ENCODE measurements at places on chromosomes 2 and 18.
A peak's percentile ranks its signal among the peaks of the same experiment; 100 is the strongest.

- no peak for DNase-seq
Observed at GRCh38 chr18:72986103-72986502, 118.3 kb upstream of the NETO1 start.

DNA sequence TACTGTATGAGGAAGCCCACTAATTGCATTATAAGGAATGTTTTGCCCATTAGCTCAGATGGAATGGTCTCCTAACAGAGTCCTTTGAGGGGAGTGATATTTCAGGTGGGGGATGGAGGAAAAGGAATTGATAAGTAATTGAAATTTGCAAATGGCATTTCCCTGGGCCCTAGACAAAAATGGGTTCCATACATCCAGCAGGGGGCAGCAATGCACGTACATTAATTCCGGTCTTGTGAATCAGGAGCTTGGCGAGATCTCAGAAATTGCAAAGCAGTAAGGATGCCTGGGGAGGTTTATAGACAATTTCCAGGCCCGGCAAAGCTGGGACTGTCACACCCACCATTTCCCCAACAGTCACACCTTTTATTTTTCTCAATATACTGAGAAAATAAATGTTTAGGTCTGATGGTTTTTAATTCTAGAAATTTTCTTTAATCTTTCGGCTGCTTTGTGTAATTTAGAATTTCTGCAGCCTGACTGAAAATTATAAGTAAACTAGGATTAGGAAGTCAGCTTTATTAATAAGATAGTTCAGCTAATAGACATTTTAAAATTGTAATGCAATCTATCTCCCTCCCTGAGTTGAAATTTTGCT lies 122.8 kb downstream of the LYPD1 start:
- DNase-seq: peak; percentile 1

DNA sequence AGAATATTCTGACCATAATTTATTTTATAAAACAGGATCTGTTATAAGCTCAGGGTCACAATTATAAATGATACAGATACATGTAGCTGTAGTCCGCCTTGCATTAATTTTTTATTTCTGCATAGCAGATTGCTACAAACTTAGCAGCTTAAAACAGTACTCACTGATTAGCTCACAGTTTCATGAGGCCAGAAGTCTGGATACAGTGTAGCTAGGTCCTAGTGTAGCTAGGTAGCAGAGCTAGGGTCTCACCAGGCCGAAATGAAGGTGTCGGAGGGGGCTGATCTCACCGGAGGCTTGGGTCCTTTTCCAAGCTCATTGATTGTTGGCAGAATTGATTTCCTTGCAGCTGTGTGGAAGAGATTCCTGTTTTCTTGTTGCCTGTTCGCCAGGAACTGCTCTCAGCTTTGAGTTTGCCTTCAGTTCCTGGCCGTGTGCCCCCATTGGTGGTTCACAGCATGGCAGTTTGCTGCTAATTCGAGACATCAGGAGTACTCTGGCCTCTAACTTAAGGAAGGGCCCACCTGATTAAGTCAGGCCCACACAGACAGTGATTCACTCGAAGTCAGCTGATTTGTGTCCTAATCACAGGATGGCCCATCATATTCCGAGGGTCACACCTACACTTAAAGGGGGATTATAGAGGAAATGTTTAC lies 18.4 kb downstream of the NAPG start:
- no peak for DNase-seq

DNA sequence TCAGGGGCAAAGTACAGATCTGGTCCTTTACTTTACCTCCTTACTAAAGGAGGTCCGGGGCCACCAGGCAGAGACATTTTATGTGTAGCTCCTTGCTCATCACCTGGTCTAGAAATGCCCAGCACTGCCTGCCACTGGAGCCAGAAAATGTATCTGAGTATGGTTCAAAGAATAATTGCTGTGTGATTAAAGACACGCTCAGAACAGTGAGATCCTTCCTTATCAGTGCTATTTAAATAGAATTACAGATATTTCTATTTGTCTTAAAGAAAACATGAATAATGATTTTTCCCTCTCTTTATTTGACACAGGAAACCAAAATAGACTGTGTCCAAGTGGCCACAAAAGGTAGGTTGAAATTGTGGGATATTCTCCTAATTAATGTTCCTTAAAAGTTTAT lies 494.8 kb upstream of the RAB12 start:
- DNase-seq: no peak

GRCh38 chr2:235131334-235132305 lies 179.8 kb downstream of the SH3BP4 start:
- DNase-seq: no peak

DNA sequence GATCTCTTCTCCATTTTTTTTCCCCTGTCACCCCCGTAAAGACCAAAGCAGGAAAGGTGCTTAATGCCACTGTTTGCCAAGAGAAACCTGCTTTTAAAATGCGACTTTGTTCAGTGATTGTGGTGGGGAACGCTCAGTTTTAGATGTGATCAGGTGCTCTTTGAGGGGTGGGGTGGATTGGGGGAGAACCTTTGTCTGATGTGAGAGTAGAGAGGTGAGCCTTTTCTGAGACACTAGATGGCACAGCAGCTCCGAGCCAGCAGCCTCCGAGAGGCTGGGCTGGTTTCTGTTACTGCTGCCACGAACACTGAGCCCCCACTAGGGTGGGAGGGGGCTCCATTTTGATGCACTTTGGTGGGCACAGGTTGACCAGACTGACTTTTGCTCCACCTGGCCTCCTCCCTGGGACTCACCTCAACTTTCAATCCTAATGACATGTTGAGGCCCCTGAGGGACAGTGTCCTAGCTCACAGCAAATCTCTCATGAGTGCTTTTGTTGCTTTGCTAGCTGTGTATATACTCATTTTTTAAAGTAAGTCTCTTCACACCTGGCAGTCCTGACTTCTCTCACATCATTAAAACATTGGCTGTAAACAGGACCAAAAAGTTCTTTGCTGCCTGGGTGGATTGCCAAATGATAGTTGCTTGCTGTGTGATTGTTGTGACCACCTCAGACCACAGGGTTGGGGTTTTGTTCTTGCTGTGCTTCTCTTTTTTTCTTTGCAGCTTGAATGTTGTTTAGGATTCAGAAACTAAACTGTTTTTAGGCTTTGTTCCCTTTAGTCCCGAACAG lies 98.2 kb upstream of the MAP3K20 start:
- no peak for DNase-seq

- DNase-seq: peak; percentile 34
Observed at GRCh38 chr2:237026981-237027711, 58.5 kb upstream of the COPS8 start.

GRCh38 chr18:79949697-79950487 lies 1.6 kb downstream of the SLC66A2 start:
- no peak for DNase-seq

Measured in T-helper 9 cell (primary cell).